ENCODE measurements at places on chromosomes 6 and 20. TPM values are rescaled to one million over a fixed set of nuclear protein-coding genes. Genes with fewer than 3 reads are reported as not detected.

DNA sequence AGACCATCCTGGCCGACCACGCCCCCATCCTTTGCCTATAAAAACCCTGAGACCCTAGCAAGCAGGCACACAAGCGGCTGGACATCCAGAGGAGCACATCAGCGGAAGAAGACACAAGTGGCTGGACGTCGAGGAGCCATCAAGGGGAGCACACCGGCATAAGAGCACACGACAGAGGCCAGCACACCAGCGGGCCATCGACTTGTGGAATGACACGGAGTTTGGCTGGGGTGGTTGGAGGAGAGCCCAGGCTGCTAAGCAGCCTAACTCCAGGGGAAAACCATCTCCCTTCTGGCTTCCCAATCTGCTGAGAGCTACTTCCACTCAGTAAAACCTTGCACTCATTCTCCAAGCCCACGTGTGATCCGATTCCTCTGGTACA, 44.8 kb upstream of the BCLAF1 start:
- DNase-seq: no peak
- no peaks in the 10 kb centered on the region for H3K27me3 ChIP-seq
- no peaks in the 10 kb centered on the region for H3K4me1 ChIP-seq
- H3K36me3 ChIP-seq: no peaks in the 10 kb centered on the region
- no peak overlapping the region for H3K27ac ChIP-seq

The VIP gene
- 0.39 TPM for total RNA-seq

DNA sequence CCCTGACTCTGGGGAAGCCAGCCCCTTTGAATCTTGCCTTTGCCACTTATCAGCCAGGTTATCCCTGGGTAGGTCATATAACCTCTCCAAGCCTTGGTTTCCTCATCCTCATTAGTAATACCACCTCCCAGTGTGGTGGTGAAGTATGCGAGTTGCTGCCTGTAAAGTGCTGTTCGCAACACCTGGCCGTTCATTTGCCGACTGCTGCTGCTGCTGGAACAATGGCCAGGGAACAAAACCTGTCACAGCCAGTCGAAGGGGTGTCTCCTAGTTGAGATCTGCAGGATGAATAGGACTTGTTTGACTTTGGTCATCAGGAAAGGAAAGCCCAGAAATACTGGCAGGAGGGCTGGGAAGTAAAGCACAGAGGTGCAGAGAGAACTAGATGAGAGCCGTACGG, 6.1 kb downstream of the MANBAL start:
- peaks cover 28% of the 10 kb centered on the region for H3K4me1 ChIP-seq
- peaks cover 48% of the 10 kb centered on the region for H3K36me3 ChIP-seq
- no peak overlapping the region for H3K4me3 ChIP-seq
- no peaks in the 10 kb centered on the region for H3K27me3 ChIP-seq

The DNAH8 gene
- total RNA-seq: not detected

The EBF4 gene
- total RNA-seq: 4.8 TPM

DNA sequence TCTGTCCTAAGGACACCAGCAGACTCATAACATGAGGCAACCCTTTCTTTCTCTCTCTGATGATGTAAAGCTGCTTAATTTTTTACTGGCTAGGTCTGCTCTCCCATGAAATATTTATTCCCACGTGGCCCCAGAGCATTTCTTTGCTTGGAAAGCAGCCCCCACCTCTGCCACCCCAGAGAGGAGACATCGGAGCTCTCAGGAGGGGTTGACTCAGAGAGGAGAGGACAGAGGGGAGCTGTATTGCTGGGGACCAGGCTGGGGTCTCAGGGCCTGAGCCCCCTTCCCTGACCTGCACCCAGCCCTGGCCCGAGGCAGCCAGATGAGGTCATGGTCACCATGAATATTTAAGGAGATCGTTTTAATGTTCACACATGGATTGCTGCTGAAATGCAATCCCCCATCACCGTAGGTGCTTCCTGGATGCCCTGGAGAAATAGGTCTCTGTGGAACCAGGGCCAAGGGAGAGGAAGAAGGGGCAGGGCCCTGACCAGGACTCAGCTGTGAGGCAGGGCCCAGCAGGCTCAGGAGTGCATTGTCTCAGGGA, 117.5 kb downstream of the DLL1 start:
- H3K4me3 ChIP-seq: no peak overlapping the region
- no peaks in the 10 kb centered on the region for H3K4me1 ChIP-seq
- H3K27me3 ChIP-seq: no peaks in the 10 kb centered on the region
- no peak for DNase-seq

- no peak overlapping the region for H3K27ac ChIP-seq
- H3K4me1 ChIP-seq: no peaks in the 10 kb centered on the region
- no peak for DNase-seq
- no peak overlapping the region for H3K4me3 ChIP-seq
- H3K27me3 ChIP-seq: no peaks in the 10 kb centered on the region
Measured at GRCh38 chr20:5829241-5829809, 79.1 kb downstream of the SHLD1 start.

DNA sequence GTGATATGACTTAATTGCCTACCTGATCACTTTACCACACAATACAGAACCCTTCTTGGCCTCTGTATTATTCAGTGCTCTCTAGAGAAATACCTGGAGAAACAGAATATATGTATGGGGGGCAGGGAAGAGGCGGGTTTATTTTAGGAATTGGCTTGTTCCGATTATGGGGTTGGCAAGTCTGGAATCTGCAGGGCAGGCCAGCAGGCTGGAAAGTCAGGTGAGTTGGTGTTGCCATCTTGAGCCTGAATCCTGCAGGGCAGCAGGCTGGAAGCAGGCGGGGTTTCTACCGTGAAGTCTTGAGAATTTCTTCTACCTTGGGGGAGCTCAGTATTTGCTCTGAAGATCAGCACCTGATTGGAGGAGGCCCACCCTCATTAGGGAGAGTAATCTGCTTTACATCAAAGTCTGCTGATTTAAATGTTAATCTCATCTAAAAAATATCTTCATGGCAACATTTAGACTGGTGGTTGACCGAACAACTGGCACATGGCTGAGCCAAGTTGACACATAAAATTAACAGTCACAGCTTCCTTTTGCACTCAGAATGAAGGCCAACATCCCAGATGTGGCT, 193.9 kb downstream of the ZDHHC14 start:
- DNase-seq: no peak
- no peaks in the 10 kb centered on the region for H3K36me3 ChIP-seq
- no peaks in the 10 kb centered on the region for H3K27me3 ChIP-seq
- H3K27ac ChIP-seq: no peak overlapping the region
- no peak overlapping the region for H3K4me3 ChIP-seq

DNA sequence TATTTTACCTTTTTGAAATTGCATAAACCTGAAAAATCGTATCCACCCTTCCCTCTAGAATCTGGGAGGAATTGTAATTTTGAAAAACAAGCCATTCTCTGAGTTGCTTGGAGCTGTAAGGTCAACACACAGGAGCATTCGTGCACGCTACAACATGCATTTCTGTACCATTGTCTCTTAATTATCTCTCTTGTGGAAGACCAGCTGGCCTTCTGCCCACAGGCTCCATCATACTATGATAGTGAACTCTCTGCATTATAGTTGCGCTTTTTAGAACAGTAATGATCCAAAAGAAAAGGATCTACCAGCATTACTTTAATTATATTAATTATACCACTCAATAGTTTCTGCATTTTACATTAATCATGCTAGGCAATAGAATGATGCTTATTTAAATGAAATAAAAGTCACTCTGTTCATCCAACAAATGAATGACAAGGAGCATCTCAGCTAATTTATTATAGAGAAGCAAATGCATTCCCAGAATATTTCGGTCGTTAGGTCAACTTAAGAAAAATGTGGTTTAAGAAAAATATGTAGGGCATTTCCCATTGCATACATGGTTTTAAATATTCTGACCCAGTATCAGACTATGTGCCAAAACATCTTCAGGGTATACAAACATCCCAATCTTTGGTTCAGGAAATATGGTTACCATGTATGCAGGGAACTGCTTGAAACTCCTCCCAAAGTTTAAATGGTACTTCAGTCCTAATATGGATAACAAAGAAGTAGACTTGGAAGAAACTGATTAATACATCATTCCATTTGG, 263.5 kb downstream of the TFAP2A start:
- no peak for DNase-seq
- H3K4me3 ChIP-seq: no peak overlapping the region
- no peaks in the 10 kb centered on the region for H3K4me1 ChIP-seq

DNA sequence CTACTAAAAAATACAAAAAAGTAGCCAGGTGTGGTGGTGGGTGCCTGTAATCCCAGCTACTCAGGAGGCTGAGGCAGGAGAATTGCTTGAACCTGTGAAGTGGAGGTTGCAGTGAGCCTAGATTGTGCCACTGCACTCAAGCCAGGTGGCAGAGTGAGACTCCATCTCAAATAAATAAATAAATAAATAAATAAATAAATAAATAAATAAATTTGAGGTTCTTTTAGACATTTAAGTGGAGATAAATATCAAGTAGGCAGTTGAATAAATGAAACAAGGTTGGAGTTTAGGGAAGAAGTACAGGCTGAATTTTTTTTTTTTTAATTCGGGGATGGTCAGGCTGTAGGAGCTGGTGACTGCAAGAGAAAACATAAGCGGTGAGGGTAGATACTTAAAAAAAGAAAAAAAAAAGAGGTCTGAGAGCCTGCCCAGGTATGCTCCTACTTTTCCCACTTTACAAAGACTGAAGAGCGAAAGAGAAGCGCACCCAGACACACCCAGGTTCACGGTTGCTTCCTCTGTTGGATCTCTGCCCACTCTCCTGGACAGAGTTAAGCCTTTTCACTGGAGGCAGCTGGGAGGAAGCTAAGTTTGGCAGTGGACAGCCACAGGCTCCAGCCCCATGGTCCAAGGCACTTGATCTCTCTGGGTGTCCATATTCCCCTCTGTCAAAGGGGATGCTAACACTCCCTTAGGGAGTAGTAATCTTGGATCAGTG, 100.9 kb upstream of the PRDM1 start:
- no peak for DNase-seq
- H3K4me3 ChIP-seq: no peak overlapping the region
- H3K4me1 ChIP-seq: no peaks in the 10 kb centered on the region
- H3K27ac ChIP-seq: no peak overlapping the region

GRCh38 chr20:46523696-46524328, 10.5 kb upstream of the ZNF334 start:
- H3K27ac ChIP-seq: no peak overlapping the region
- DNase-seq: no peak
- H3K4me1 ChIP-seq: no peaks in the 10 kb centered on the region
- no peaks in the 10 kb centered on the region for H3K36me3 ChIP-seq
- peaks cover 16% of the 10 kb centered on the region for H3K27me3 ChIP-seq

The RIMS4 gene
- total RNA-seq: 0.60 TPM

- H3K27ac ChIP-seq: peak overlapping the region; percentile 45
- DNase-seq: no peak
- no peaks in the 10 kb centered on the region for H3K27me3 ChIP-seq
- H3K4me1 ChIP-seq: peaks cover 16% of the 10 kb centered on the region
- H3K4me3 ChIP-seq: peak overlapping the region; percentile 39
Measured at GRCh38 chr6:160931378-160932310, 59.9 kb upstream of the MAP3K4 start.

GRCh38 chr6:110898111-110898510, 23.5 kb downstream of the AMD1 start:
- DNase-seq: no peak
- H3K4me1 ChIP-seq: no peaks in the 10 kb centered on the region
- no peak overlapping the region for H3K27ac ChIP-seq
- H3K36me3 ChIP-seq: peaks cover 8% of the 10 kb centered on the region

DNA sequence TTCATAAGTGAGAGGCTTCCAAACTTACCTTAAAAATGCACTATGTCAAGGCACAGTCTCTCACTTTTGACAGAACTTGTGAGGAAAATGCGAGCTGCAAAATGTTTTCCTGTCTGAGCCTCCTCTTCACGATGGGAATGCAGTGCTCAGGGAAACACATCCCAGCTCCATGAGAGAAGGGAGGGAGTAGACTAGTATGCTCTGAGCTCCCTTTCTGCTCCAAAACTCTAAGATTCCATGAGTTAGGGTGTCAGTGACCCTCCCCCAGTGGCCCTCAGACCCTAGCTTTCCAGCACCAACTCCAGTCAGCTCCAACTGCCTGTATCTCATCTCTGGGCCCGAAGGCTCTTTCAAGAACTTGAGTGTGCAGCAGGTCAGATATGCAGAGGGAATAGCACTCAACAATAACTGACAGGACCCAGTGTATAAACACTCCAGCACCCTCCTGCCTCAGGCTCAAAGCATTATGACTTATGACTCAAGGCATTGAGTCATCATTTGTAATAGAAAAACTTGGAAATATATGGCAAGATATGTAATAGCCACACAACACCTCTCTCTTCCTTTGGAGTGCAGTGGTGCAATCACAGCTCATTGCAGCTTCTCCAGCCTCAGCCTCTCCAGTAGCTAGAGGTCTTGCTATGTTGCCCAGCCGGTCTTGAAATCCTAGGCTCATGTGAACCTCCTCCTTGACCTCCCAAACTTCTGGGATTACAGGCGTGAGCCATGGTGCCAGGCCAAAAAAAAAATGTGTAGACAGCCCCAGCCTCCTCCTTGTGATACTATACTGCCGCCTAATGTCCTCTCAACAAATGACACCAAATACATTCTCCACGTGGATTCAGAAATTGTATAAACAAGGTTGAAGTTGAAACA, 16.7 kb upstream of the ENTPD6 start:
- H3K36me3 ChIP-seq: no peaks in the 10 kb centered on the region
- no peak for DNase-seq
- peak overlapping the region; percentile 32 for H3K27ac ChIP-seq
- H3K4me1 ChIP-seq: no peaks in the 10 kb centered on the region
- H3K4me3 ChIP-seq: no peak overlapping the region
- H3K27me3 ChIP-seq: no peaks in the 10 kb centered on the region

DNA sequence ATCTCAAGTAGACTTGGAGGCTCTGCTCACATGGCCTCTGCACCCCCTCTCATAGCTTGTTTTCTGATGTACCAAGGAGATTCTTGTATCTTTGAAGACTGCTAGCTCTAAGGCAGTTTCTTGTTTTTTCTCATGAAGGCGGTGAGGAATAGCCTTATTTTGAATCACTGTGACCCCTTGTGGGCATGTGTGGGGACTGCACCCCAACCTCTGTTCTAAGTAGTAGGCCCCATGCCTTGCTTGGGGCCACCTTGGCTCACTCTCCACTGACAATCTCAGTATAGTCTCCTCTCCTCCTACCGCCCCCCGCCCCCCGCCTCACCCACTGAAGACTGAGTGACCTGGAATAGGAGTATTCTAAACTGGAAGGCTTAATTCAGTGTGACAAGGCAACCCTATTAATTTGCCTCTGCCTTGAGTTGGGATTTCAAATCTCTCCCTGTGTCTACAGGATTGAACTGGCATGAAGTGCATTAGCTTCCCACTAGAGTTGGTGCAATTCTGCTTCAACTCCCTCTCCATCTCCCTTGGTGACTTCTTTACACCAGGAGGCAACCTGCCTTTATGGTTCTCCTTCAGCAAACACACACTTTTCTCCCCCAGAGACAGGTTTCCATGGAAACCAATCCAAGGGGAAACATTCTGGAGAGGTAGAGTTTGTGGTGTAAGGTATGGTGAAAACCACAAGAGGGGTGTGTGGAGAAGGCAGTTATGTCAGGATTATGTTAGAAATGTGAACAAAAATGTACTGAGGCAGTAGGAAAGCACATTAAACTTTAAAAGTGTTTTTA, 75.4 kb upstream of the ECI2 start:
- H3K27me3 ChIP-seq: no peaks in the 10 kb centered on the region
- H3K4me3 ChIP-seq: no peak overlapping the region
- DNase-seq: peak; percentile 70
- H3K27ac ChIP-seq: no peak overlapping the region
- H3K36me3 ChIP-seq: no peaks in the 10 kb centered on the region

The DXO gene
- 16.2 TPM for total RNA-seq

- DNase-seq: no peak
- no peaks in the 10 kb centered on the region for H3K4me1 ChIP-seq
- H3K27me3 ChIP-seq: no peaks in the 10 kb centered on the region
- no peak overlapping the region for H3K4me3 ChIP-seq
Measured at GRCh38 chr6:156309017-156309416, 468.2 kb upstream of the ARID1B start.

The TAAR5 gene
- total RNA-seq: not detected

The TSHZ2 gene
- 26.9 TPM for total RNA-seq
